ENCODE measurements at places on chromosomes 3 and 15.

DNA sequence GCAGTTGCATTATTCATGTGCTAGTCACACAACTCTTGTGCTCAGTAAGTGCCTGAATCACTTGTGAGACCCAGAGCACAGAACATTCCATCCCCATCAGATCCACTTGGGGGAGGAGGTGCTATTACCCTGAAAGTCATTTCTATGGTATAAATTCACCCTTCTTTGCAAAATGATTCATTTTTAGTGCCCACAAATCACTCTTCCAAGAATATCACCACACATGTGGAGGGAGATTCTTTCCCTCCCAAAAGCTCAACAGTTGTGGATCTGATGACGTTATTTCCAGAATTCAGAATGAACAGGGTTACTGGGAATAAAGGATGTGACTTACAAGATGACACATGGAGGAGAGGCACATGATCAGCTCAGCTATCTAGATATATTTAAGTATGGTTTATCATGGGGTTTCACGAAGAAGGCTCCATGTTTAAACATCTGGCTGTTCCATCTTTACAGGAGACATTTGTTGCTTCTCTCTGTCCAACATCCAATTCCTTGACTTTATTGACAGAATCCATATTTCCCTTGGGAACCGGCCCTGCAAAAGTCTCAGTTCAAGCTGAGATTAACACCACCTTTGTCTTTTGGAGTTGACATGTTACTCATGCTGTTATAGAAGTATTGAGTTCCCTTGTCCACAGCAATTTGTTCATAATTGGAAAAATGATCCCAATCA lies 214.2 kb upstream of the PROK2 start:
- no peak for DNase-seq

DNA sequence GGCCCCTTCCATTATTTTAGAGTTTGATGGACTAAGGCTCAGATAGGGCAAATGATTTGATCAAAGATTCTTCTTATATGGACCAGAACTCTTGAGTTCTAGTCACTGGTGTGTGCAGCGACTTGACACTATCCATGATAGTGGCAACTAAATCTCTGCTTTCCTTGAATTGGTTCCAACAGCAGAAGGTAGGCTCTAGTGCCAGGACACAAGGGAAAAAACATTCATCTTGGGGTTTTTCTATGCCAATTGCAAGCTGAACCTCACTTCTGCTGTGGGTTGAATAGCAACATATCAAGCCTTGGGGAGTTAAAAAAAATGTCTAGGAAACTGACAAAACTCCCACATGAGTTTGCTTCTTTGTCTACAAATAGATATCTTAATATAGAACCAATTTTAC lies 35.1 kb downstream of the CTXND1 start:
- no peak for DNase-seq

DNA sequence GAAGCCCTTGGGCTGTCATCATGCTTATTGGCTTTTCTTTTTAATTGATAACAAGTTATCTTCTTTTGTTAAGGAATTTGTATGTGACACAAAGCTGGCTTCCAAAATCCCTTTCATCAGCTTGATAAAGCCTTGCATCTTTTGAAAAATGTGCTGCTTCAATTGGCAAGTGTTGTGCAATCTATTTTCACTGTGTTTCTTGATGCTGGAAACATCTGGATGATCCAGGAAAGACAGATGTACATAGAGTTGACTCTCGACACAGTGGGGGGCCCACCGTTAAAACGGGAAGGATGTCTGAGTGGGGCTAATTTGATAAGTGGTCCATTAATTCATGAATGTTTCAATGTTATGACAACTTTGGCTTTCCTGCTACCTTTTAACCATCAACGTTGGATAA lies 158.3 kb upstream of the WNT5A start:
- DNase-seq, result no peak

- DNase-seq, result no peak
Observed at GRCh38 chr3:10289787-10290355, 2.9 kb downstream of the GHRL start.

- DNase-seq, result no peak
Observed at GRCh38 chr3:154089421-154090420, 31.5 kb upstream of the ARHGEF26 start.

- DNase-seq, result no peak
Observed at GRCh38 chr3:43448098-43448497, 161.8 kb downstream of the SNRK start.

GRCh38 chr15:43270676-43271306 lies 4.1 kb upstream of the TGM5 start:
- DNase-seq, result no peak

- DNase-seq, result no peak
Observed at GRCh38 chr3:89239774-89240173, 132.4 kb downstream of the EPHA3 start.

- no peak for DNase-seq
Observed at GRCh38 chr3:151265866-151266265, 12.5 kb downstream of the P2RY14 start.

- DNase-seq, result no peak
Observed at GRCh38 chr3:107753976-107754375, 231.2 kb downstream of the BBX start.

GRCh38 chr3:39275052-39275451 lies 4.8 kb downstream of the CX3CR1 start:
- no peak for DNase-seq

GRCh38 chr3:25783661-25784512 lies 644 bp upstream of the NGLY1 start:
- peak; percentile 34 for DNase-seq

- DNase-seq, result no peak
Observed at GRCh38 chr3:10277115-10277625, 15.6 kb downstream of the GHRL start.

DNA sequence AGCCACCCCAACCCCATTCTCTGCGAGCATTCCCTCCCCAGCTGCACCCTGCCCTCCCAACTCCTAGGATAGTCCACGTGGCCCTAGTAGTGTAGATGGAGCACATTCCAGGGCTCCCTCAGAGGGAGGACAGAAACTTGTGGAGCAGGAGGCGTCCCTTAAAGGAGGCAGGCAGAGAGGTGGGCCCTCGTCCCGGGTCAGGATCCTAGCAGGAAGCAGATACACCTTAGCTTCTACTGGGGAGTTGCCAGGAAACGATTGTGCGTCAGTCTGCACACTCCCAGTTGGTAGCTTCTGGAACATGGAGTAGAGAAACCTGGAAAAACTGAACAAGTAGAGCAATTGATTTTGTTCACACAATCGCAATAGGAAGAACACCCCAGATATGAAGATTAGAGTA lies 43.9 kb upstream of the KLHL25 start:
- DNase-seq, result no peak

DNA sequence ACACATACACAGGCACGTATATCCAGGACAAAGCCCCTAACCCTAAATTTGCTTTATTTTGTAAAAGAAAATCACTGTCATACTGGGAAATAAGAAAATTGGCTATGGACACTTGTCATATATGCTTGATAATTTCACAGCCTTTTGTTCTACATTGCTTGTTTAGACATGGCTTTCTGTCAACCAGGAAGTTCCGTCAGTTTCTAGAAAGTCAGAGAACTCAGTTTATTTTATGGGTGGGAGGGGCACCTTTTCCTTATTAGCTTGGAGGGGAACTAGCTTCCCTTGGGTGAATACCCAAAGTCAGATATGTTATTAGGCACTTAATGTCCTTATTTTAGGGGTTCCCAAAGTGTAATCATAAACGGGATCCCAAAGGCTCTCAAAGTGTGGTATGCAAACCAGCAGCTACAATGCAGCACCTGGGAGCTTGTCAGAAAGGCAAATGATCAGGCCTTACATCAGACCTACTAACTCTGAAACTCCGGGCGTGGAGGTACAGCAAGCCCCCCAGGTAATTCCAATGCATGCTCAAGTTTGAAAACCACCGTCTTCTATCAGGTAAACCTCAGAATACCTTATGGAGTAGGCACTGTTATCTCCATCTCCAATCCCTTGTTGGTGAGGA lies 50.1 kb downstream of the CADPS start:
- no peak for DNase-seq

DNA sequence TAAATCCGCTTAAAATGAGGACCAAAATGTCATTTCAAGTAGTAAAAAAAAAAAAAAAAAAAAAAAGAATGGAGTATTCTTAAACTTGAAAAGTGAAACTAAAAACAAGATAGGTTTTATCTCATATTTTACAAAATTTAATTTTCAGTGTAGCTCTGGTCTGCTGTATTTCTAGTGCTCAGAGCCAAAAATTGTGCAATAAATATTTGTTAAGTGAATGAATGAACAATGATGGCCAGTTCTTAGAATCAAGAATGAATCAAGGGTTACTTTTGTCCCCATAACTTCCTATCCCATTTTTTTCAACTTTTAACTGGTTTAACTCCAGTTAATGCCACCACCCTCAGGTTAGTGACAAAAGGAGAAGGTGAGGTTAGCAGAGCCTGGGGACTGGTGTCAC lies 214.4 kb downstream of the ABHD5 start:
- DNase-seq, result no peak

DNA sequence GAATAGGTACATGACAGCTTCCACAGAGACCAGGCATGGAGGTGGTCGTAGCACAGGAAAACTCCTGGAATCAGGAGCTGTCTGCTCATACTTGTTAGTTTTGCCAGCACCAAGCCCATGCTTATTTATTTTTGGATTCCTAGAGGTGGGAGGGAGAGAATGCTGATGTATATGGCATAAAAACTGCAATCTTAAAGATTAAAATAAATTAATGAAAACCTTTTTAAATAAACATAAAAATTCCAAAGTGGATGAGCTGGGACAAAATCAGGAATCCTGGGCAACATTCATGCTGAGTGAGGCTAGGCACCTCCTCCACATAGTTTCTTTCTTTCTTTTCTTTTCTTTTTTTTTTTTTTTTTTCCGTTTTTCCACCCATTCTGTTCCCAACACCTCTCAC lies 14.3 kb upstream of the BCL6 start:
- no peak for DNase-seq

GRCh38 chr15:101174152-101174920 lies 77.5 kb downstream of the CHSY1 start:
- no peak for DNase-seq

GRCh38 chr3:129591932-129592331 lies 14.5 kb downstream of the PLXND1 start:
- DNase-seq, result no peak

DNA sequence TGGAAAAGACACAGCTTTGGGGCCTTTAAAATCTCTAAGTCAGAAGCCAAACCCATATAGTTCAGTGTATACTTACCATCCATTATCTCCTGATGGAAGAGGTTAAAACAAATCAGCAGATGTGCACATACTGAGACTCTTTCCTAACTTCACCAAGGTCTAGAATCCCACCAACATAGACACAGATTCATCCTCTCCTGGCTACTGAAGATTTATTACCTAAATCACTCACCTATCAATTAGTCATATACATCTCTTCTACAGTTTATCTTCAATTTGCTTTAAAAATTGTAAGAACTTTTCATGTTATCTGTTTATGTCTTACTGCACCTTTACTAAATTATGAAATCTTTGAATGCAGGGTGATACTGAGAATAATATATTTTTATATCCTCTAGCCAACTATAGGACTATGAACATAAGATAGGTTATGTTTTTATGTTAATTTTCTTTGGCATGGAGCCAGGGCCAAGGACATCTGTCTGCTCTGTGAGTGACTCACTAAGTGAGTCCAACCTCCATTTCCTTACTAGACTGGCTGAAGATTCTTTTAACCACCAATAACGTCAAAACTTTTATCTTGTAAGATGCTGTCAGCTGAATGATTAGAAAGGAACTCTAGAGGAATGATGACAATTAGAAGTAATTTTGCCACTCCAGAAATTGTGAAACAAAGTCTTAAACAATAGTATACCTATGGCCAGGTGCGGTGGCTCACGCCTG lies 397.6 kb downstream of the FOXP1 start:
- no peak for DNase-seq

DNA sequence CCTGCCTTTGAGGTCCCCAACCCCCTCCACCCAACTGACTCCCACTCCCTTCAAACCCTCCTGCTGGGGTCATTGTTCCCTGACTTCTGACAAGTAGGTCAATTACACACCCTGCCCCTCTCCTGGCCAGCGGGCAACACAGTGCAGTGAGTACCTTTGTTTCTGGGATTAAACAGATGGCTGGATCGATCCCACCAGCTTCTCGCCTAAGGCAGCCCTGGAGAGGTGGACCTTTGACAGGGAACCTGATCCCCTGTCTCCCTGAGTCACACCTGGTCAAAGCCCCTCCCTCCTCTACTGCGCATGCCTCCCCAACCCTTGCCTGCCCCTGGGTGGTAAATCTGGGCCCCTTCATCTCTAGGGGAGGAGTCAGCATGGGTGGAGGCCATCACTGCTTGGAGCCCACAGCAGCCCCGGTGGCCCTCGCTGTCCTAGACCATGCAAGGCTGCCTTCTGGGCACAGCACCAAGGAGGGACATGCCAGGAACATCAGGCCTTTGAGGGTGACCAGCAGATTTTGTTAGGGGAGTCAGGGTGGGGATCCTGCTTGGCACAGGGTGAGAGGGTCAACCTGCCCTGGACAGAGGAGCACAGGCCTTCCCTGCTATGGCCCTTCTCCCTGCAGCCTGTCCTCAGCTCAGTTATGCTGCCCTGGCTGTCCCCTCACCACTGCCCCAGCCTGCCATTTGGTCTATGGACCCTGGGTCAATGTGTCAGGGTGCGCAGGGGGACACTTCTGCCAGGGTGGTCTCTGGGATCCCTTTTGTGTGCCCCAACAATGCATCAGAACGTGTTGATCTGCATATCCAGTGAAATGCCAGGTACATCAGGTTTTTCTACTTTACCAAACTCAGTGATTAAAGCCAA lies 9.8 kb upstream of the PRR23E start:
- no peak for DNase-seq

- DNase-seq, result no peak
Observed at GRCh38 chr3:57787867-57788623, 31.9 kb downstream of the SLMAP start.

DNA sequence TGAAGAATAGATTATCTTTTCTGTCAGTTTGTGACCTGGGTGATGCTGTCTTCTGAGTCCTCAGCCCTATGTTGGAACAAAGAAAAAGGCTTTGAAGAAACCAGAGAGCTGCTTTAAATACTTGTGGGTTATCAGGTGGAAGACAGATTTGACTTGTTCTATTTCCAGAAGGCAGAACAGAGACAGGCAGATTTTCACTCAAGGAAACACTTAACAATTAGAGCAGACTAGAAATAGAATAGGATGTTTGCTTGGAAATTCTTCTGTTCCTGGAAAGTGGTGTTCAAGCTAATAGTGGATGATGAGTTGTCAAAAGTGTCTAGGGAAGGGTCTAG lies 219.4 kb downstream of the UBE2E2 start:
- DNase-seq, result no peak

- no peak for DNase-seq
Observed at GRCh38 chr15:88467935-88468528, 524 bp downstream of the MRPS11 start.

GRCh38 chr3:108590460-108590859 lies 938 bp downstream of the DZIP3 start:
- no peak for DNase-seq

DNA sequence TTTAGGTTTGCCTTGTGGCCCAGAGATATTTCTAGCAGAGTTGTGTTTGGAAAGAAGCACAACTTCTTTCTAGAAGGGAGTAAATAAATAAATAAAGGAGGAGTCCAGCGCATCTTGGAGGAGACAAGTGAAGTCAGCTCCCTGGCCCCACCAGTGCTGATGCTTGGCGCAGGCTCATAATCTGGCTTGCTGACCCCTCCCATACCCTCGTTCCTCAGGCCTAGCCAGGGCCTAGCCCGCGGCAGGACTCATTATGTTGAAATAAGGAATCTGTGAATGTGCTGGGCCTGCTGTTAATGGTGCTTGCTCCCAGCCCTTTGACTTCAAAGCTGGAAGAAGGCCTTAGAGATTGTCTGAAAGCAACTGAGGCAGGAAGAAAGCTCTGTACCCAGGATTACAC lies 3.1 kb downstream of the ZNF710 start:
- no peak for DNase-seq

GRCh38 chr15:74384881-74385643 lies 17.6 kb upstream of the CYP11A1 start:
- no peak for DNase-seq
